ENCODE measurements at places on chromosomes 7 and 10.

GRCh38 chr7:16609842-16610450 lies 35.6 kb downstream of the ANKMY2 start:
- no peak for DNase-seq

DNA sequence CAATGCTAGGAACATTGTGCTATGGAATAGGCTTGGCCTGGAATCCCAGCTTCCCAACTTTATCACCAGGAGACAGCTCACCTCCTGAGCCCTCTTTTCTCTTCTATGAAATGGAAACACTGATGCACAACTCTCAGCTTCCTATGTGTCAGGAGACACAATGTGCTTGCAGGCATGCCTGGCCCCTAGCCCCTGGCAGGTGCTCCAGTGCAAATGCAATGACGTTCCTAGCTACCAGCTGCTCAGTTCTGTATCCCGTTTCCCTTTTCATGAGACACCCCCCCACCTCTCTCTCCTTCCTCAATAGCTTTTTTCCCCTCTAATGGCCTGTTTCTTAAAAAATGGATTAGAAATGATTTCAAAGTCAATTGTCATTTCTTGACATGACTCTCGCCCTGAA lies 30.7 kb downstream of the HABP2 start:
- DNase-seq: no peak

GRCh38 chr10:82811621-82812020 lies 936.6 kb downstream of the NRG3 start:
- no peak for DNase-seq

GRCh38 chr7:90897961-90898469 lies 301.9 kb downstream of the CDK14 start:
- no peak for DNase-seq

DNA sequence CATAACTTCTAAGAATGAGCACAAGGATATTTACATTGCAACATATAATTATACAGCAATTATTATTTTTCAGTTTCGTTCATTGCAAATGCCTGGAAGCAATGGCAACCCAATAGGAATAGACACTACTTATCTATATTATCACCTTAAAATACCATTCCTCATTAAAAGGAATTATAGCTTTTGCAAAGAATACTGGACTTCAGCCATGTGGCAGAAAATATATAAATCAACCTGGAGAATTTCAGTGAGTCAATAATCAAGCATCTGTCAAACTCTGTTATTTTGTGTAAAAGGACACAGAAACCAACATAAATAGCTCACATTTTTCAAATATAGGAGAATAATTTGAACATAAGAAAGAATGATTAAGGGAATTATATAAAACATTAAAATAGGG lies 96.1 kb upstream of the SEMA3C start:
- DNase-seq: no peak

- DNase-seq: no peak
Observed at GRCh38 chr10:104641187-104641936, at the start of gene SORCS3. TSS of gene SORCS3 (plus strand) at chr10:104641290.

DNA sequence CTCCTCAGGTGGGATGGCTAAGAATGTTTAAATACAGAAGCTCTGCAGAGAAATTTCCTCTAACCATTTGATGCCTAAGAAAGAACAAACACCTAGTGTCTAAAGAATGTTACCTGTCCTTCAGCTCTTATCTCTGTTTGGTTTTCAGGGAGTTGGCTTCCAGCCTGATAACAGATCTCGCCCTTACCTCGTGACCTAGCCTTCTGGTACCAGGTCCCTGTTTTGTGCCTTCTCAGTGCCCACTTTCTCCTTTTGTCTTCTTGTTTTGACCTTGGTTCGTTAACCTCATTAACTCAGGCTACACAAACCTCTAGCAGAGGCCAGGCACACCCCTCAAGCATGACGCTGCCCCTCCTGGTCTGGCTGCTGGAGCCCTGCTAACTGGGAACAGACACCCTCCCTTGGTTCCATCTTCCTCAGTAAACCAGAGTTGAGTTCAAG lies 16.1 kb upstream of the RAB11FIP2 start:
- no peak for DNase-seq

DNA sequence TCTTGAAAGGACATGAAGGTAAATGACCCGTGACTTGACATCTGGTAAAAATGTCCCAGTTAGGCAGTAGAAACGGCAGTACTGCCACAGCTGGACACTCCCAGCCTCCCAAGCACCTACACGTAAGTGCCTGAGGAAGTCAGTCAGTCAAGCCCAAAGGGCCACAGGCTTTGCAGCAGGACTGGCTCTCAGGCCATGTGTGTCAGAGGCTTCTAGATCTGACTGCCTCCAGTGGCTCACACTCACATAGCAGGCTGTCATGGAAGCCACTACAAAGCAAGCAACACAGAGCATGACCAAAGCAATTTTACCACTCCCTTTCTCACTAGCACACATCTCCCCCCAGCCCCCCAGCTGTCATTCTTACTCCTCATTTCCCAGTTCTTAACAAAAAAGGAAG lies 17.8 kb upstream of the CCNJ start:
- no peak for DNase-seq

GRCh38 chr10:49109669-49110340 lies 5.5 kb downstream of the VSTM4 start:
- peak; percentile 90 for DNase-seq

DNA sequence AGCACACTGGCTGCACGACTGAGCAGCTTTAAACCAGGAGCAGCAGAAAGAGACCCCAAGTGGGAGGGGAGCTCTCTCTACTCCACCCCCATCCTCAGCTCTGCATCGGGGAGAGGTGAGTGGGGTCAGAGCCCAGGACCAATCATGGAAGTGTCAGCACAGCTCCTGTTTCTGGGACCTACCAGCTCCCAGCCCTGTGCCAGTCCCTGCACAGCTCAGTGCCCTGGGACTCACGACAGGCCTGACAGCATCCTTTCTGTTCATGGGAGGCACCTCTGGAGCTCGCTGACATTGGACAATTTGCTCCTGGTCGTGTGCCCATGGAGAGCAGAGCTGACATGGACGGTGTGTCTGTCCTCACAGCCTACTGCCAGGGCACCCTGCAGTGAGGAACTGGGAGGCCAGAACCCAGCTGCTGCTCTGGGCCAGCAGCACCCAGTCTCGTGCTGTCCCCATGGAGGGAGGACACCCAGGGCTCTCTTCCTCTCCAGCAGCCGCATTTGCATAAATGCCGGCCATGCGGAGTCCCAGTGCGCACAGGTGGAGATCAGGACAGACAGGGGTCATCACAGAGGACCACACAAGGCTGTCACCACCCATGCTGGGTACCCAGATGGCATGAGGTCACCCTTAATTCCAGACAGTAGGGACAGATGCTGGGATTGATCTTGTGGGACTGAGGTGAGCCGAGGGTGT lies 45.9 kb upstream of the MSMB start:
- no peak for DNase-seq

DNA sequence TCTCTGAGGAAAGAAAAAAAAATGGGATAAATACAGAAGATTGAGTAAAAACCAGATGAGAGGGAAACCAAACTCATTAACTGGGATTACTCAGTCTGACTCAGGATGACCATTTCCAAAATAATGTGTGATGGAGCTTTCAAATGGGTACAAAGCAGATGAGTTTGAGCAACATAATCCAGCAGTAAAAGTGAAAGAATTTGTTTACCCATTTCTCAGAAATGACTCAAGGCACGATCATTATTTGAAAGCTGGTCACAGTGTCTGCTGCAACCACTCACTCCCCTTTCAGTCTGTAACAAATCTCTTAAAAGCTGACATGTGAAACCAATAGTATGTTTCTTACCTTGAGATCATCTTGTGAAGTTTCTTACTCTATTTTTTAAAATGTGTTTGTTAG lies 104.7 kb upstream of the KLF14 start:
- no peak for DNase-seq

DNA sequence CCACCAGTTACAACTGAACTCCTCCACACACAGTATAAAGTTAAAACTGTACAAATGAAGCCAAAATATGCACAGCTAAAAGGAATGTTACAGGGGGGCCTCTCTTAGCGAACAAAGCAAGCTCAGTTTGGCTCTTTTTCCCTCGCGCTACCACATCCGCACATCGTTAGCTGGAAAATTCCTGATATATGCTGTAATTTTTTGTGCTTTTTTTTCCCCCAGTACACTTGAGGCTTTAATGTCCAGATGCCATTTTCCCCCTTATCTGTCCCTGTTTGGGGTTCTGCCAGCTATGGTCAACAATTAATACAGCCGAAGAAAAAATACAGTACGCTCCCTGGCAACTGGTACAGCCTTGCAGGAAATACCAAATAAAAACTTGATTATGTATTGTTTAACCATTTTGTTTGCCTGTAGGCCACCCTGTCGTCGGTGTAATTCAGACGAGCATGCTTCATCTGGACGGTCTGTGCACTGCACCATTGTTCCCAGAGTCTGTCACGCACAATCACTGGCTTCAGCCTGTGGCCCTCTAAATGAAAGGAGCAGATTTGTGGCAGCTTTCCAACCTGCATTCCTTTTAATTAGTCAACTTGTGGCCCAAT lies 108.1 kb upstream of the FAM133B start:
- DNase-seq: peak; percentile 75

GRCh38 chr7:92425311-92425947 lies 21.9 kb upstream of the GATAD1 start:
- DNase-seq: no peak

DNA sequence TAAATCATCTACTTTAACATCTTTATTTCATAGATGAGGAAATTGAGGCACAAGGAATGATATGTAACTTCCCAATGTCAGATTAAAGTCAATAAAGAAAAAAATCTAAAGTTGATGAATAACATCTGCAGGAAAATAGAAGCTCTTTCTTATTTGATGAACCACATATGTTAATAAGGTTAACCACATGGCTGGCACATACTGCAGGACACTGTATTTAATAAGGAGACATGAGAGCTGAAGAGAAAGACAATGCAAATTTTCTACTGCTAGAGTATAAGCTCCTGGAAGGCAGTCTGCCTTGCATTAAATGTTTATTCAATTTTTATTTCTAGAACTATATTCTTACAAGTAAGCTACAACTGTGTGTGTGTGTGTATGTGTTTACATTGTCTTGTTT lies 4.4 kb downstream of the RAB11FIP2 start:
- no peak for DNase-seq

GRCh38 chr10:52652431-52653262 lies 119.9 kb downstream of the MBL2 start:
- DNase-seq: no peak

DNA sequence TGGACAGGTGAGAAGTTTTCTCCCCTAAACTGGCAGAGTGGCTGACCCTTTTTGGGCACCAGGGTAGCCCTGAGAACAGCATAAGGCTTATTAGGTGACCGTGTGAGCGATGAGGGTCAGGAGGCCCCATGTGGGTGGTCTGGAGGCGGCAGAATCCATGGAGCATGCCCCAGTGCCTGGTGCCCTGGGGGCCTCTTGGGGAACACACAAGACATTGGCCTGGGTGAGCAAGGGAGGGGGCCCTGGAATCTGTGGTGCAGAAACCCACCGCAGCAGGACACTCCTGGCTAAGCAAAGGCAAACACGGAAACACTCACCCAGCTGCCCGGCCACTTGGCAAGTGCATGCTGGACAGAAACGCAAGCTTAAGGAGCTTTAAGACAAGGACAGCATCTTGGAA lies 29.5 kb downstream of the YKT6 start:
- no peak for DNase-seq

Data from left forelimb (tissue), 1 donor.